ENCODE measurements at places on chromosomes 7 and 10. TPM values are rescaled to one million over a fixed set of nuclear protein-coding genes. Genes with fewer than 3 reads are reported as not detected.

- DNase-seq: no peak
- H3K4me1 ChIP-seq: no peaks in the 10 kb centered on the region
- H3K27ac ChIP-seq: no peak overlapping the region
- no peaks in the 10 kb centered on the region for H3K27me3 ChIP-seq
- no peak overlapping the region for H3K4me3 ChIP-seq
These were observed 389.1 kb upstream of the COBL start for GRCh38 chr7:51705701-51706100.

DNA sequence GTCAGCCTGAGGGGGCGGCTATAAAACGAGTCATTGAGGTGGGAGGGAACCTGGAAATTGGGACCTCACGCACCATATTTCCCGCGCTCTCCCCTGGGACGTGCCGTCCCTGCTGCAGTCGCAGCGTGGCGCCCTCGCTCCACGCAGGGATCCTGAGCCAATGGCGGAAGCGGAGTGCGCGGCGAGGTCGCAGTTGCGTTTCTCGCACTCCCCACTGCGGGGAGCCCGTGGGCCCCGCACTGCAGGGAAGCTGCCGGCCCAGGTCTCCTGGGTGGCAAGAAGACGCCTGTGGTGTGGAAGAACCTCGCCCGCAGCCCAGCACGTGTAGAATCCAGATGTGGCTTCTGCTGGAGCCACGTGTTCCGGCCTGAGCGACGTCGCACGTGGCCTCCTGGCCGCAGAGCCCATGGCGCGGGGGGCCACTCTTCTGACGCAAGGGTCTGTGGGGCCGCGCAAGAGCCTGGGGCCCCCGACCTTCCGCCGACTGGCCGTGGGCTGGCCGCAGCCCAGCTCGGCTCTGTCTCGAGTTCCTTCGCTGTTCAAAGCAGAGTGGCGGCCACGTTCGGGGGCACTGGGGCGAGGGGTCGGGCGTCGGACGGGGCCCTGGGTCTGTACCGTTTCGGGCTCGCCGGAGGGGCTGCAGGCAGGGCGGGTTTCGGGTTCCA, 26.4 kb downstream of the HIF1AN start:
- H3K4me3 ChIP-seq: peak overlapping the region; percentile 30
- H3K4me1 ChIP-seq: peaks cover 3% of the 10 kb centered on the region
- H3K36me3 ChIP-seq: peaks cover 2% of the 10 kb centered on the region
- DNase-seq: peak; percentile 80

TMEM26 gene
- total RNA-seq: not detected

HGF gene
- total RNA-seq: not detected

PLAC9 gene
- total RNA-seq: not detected

ABLIM1 gene
- 311 TPM for total RNA-seq

ATOH7 gene
- not detected for total RNA-seq

- H3K27ac ChIP-seq: no peak overlapping the region
- peaks cover 7% of the 10 kb centered on the region for H3K36me3 ChIP-seq
- H3K4me3 ChIP-seq: no peak overlapping the region
- H3K4me1 ChIP-seq: peaks cover 9% of the 10 kb centered on the region
- DNase-seq: no peak
These were observed 32.9 kb downstream of the ZNF775 start for GRCh38 chr7:150412016-150412415.

CRHR2 gene
- total RNA-seq: not detected

- no peaks in the 10 kb centered on the region for H3K36me3 ChIP-seq
- no peaks in the 10 kb centered on the region for H3K27me3 ChIP-seq
- H3K4me3 ChIP-seq: no peak overlapping the region
- H3K27ac ChIP-seq: no peak overlapping the region
- H3K4me1 ChIP-seq: no peaks in the 10 kb centered on the region
These were observed 1512.8 kb upstream of the LRRTM3 start for GRCh38 chr10:65413001-65413400.

- H3K4me1 ChIP-seq: no peaks in the 10 kb centered on the region
- no peaks in the 10 kb centered on the region for H3K36me3 ChIP-seq
- H3K27me3 ChIP-seq: peaks cover 6% of the 10 kb centered on the region
- H3K27ac ChIP-seq: no peak overlapping the region
- DNase-seq: no peak
- H3K4me3 ChIP-seq: no peak overlapping the region
These were observed 355.1 kb upstream of the MGMT start for GRCh38 chr10:129111922-129112321.

PIK3AP1 gene
- 9.5 TPM for total RNA-seq

SLC25A28 gene
- total RNA-seq: 89.3 TPM

DNA sequence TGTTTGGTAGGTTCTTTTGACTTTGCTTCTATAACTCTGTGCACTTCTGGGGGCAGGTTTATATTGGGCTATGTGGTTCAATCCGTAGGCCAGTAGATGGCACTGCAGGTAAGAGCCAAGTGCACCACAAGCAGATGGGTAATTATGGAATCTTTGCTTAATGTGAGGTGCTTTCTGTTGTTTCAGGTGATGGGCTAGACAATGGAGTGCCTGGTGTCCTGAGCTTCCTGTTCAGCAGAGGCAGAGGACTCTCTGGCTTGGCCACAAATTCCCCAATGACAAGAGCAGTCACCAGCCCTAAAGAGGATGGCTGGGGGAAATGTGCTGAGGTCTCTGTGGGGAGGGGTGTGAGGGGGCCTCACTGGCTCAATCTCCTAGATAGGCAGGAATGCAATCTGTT, 455.0 kb downstream of the CCSER2 start:
- H3K36me3 ChIP-seq: no peaks in the 10 kb centered on the region
- peaks cover 14% of the 10 kb centered on the region for H3K27me3 ChIP-seq
- H3K27ac ChIP-seq: no peak overlapping the region
- DNase-seq: no peak
- H3K4me3 ChIP-seq: no peak overlapping the region
- H3K4me1 ChIP-seq: no peaks in the 10 kb centered on the region

- H3K27ac ChIP-seq: no peak overlapping the region
- peak overlapping the region; percentile 61 for H3K4me3 ChIP-seq
- peaks cover 17% of the 10 kb centered on the region for H3K4me1 ChIP-seq
- DNase-seq: peak; percentile 3
- H3K27me3 ChIP-seq: no peaks in the 10 kb centered on the region
These were observed 453 bp downstream of the URGCP start for GRCh38 chr7:43905956-43906330.

- H3K4me3 ChIP-seq: no peak overlapping the region
- DNase-seq: no peak
- no peaks in the 10 kb centered on the region for H3K36me3 ChIP-seq
- H3K4me1 ChIP-seq: no peaks in the 10 kb centered on the region
These were observed 30.9 kb downstream of the LAMB1 start for GRCh38 chr7:107972075-107972482.

PNLIP gene
- not detected for total RNA-seq

GPR15LG gene
- total RNA-seq: not detected

GRCh38 chr10:112763916-112764520, 186.0 kb upstream of the TCF7L2 start:
- no peak for DNase-seq
- no peaks in the 10 kb centered on the region for H3K27me3 ChIP-seq
- H3K4me3 ChIP-seq: no peak overlapping the region
- H3K36me3 ChIP-seq: no peaks in the 10 kb centered on the region
- no peak overlapping the region for H3K27ac ChIP-seq

FGL2 gene
- 2.0 TPM for total RNA-seq

Data from T-cell (primary cell).